ENCODE measurements at places on chromosomes 3 and 15.

- DNase-seq, result peak; percentile 67
Measured at GRCh38 chr3:15860014-15860934, 62.5 kb upstream of the ANKRD28 start.

GRCh38 chr3:188749010-188749617 is 422.7 kb upstream of the TPRG1 start:
- DNase-seq, result no peak

- DNase-seq, result peak; percentile 67
Measured at GRCh38 chr3:100590114-100590839, 19.1 kb upstream of the ADGRG7 start.

GRCh38 chr15:26023691-26024090 is 160.6 kb upstream of the ATP10A start:
- no peak for DNase-seq

DNA sequence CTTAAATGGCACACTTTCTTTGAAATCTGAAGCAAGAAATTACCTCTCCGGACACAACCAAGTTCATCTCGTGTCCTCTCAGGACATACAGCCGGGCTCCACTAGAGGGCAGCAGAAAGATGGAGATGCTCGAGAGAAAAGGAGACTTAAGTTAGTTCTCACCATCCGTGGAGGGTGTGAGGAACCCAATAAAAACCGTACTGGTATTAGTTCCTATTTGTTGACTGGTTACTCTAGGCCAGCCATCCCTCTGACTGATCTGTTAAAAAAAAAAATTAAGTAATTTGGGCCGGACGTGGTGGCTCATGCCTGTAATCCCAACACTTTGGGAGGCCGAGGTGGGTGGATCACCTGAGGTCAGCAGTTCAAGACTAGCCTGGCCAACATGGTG is 7.9 kb upstream of the CYP11A1 start:
- peak; percentile 52 for DNase-seq

- DNase-seq, result peak; percentile 17
Measured at GRCh38 chr15:101126618-101127505, 125.0 kb downstream of the CHSY1 start.

DNA sequence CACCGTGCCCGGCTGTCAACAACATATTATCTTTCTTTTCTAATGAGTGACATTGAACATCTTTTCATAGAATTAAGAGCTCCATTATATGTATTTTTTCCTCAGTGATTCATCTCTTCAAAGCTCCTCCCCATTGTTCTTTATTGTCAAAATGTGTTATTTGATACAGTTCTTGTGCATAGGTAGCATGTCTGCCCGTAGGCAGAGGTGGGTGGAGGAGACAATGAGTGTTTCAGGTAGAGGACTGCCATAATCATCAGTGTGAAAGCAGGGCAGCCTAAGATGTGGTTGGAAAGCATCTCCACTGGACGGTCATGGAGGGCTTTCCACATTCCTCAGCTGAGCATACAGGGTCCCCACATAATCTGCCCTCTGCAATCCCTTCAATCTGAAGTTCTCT is 452.0 kb upstream of the MCTP2 start:
- DNase-seq, result no peak
